SK-N-MC (cell line): ENCODE measurements at places on chromosomes 16 and 17.

DNA sequence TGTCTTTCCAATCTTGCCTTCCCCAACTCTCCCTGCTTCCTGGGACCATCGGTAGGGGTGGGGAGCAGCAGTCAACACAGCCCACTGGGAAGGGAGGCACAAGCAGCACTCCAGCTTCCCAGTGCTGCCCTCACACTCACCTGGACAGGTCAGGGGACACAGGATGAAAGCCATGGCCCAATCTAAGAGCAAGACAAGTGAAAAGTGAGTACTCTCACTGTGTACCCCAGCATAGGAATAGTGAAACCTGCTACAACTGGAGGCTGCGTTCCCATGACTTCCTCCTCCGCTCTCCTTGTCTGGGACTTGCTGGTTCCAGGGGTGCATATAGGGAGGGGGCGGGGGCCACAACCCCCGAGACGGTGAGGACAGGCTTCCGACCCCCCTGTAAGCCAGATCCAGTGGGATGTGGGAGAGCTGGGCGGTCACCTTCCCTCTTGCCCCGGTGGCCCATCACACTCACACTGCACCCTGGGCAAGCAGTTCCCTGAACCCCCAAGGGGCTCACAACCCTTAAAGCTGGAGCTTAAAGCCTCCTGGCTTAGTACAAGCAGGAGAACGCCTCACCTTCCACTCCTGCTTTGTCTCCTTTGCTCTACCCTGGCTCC, 29.5 kb upstream of the SLC25A19 start:
- no peak for DNase-seq

- DNase-seq: no peak
These were observed 4.7 kb downstream of the CDIPT start for GRCh38 chr16:29858149-29858849.

DNA sequence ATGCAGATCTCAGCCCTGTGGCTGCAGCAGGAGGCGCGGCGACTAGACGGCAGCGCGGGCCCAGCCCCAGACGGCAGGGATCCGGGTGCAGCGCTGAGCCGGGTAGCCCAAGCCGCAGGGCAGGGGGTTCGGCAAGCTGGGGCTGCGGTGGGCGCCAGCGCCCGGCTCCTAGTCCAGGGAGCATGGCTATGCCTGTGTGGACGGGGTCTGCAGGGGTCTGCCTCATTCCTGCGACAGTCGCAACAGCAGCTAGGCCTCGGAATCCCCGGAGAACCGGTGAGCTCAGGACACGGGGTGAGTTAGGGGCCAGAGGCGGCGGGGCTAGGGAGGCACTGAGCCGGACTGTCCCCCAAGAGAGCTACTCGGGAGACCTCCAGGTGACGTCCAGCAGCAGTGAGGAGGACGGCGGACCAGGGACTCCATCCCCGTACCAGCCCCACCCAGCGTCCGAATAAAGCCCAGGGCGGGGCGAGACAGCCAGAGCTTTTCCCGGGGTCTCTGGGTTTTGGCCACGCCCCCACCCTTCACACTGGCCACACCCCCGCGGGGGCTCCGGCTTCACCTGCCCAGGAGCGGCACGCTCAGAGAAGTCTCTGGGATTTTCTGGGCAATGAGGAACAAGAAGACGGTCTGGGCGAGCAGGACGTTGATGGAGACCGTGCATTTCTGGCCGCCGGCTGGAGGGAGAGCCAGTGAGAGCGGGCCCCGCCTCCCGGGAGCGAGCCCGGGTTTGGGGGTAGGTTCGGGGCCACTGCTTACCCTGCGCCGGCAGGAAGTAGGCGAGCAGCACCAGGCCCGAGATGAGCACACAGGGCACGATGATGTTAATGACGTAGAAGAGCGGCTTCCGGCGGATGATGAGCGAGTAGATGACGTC, 1.1 kb downstream of the C17orf107 start:
- no peak for DNase-seq

DNA sequence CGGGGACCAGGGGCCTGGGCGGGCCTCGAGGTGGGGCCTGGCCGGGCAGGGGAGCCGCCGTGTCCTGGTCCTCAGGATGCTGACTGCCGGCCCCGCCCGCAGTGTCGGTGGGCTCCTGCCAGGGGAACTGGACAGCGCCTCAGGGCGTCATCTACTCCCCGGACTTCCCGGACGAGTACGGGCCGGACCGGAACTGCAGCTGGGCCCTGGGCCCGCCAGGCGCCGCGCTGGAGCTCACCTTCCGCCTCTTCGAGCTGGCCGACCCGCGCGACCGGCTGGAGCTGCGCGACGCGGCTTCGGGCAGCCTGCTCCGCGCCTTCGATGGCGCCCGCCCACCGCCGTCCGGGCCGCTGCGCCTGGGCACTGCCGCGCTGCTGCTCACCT, 2.3 kb upstream of the PAQR4 start:
- no peak for DNase-seq

- DNase-seq: no peak
These were observed 1.2 kb downstream of the UBALD2 start for GRCh38 chr17:76266244-76266938.

DNA sequence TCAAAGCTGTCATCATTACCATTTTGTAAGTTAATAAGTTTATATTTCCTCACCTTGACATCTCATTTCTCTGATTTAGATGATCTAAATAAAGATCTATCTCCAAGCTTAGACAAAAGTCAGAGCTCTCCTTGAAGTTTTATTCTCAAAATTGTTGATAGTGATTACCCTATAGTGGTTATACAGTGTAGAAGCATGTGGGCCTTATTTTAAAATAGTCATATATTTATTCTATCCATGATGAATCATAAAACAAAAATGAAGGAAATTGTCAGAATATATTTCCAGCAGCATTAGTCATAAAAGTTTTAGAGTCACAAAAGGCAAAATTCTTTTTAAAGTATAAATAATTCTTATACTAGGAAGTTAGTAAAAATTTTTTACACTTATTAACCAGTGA, 49.0 kb downstream of the RHOT1 start:
- no peak for DNase-seq

DNA sequence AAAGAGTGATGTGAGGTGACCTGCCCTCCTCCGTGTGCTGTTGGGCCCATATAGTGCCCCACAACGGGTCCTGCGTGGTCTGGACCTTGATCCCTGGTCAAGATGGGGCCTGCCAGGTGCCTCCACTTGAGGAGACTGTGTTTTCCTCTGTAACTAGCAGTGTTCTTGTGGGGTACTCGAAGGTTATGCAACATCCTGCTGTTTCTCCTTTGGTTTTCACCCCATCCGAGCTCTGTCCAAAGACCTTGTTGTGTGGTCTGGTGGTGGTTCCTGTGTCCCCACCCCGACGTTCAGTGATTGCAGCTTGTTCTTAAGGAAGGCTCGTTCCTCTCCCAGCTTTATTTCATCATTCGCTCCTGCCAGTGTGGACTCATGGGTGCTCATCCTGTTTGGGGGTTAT, 38.7 kb upstream of the ZNF750 start:
- DNase-seq: no peak

- DNase-seq: no peak
These were observed 45.6 kb downstream of the TMC6 start for GRCh38 chr17:78082988-78083387.

DNA sequence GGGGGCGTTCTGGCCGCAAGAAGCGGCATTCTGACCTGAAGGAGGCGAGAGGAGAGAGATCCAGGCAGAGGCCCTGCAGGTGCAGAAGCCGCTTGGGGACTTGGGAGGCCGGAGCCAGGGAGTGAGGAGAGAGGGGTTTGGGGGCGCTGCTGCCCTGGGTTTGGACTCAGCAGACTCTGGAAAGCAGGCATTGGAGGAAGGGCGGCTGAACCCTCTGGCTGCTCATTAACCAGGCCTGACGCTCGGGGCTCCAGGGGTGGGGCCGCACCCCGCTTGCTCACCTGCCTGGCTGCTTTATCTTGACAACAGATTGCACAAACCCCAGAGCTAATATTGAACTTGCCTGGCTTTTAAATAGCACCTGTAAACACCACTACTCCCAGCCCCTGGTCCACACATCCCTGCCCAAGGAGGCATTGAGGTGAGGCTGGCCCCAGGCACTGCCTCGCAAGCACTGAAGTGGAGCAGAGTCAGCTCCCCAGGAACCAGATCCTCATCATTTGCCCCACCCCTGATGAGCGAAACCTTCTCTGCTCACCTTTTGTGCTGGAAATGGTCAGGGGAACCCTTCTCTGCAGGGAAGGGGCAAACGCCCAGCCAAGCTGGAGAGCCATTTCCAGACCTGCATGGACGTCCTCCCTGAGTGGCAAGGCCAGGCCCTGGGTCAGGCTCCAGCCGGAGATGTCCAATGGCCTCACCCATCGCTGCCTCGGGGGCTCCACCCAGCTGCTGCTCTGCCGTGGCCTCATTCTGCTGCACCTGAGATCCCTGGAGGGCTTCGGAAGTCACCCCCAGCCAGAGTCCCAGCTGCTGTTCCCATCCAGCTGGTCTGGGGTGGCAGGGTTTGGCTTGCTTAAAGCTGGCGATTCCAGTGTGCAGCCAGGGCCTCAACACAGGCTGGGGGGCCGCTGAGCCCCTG, 190.2 kb upstream of the GSE1 start:
- no peak for DNase-seq

DNA sequence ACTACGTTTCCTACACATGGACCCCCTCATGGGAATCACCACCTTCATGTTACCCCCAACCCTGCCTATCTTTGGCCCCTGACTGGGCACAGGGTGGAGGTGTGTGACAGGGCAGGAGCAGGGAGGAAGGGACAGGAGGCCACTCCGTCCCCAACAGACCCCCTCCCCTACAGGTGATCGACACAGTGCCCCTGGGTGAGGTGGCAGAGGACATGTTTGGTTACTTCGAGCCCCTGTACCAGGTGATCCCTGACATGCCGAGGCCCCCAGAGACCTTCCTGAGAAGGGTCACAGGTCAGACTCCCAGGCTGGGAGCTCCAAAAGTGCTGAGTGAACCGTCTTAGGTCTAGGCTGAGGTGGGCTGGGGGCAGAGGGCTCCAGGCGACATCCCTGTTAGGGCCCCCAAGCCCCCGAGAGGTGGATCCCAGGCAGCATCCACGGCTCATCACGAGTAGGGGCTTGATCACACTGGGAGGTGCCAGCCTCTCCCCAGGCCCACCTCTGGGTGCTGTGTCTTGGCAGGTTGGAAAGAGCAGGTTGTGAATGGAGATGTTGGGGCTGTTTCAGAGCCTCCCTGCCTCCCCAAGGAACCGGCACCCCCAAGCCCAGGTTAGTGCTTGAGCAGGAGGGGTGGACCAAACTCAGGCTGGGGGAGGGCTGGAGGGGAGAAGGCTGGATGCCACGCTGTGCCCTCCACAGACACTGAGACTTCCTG, 1.5 kb downstream of the ACBD4 start:
- DNase-seq: no peak

- DNase-seq: no peak
These were observed 163.8 kb upstream of the TBX2 start for GRCh38 chr17:61235827-61236197.
